ENCODE measurements at places on chromosomes 4 and X.

- DNase-seq = no peak
These were observed 14.8 kb upstream of the BOD1L1 start for GRCh38 chr4:13642170-13642950.

DNA sequence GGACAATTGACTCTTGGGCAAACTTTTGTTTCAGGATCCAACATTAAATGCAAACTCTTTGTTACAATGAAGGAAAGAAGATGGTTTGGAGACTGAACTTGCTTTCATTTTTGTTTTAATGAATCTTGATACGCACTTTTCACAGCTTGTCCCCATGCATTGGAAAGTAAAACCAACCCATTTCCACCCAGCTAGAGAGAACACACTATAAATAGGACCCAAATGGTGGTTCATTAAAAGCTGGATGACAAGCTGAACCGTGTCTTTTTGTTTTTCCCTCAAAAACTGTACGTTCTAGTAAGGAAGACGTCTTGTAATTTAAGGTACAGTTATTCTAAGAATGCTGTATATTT is 95.3 kb upstream of the EGFL6 start:
- DNase-seq = no peak

GRCh38 chr4:85968945-85969819 is 390.7 kb downstream of the MAPK10 start:
- peak; percentile 19 for DNase-seq

DNA sequence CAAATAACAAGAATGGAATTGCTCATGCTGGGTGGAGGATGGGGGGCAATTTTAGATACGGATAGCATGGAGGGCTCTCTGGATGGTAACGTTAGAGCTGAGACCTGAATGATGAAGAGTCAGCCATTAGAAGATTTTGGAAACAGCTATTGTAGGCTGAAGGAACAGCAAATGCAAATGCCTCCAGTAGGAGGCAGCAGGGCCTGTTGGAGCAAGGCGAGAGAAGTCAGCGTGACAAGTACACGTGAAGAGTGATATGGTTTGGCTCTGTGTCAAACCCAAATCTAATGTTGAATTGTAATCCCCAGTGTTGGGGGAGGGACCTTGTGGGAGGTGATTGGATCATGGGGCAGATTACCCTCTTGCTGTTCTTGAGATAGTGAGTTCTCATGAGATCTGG is 59.3 kb upstream of the SOD3 start:
- no peak for DNase-seq

DNA sequence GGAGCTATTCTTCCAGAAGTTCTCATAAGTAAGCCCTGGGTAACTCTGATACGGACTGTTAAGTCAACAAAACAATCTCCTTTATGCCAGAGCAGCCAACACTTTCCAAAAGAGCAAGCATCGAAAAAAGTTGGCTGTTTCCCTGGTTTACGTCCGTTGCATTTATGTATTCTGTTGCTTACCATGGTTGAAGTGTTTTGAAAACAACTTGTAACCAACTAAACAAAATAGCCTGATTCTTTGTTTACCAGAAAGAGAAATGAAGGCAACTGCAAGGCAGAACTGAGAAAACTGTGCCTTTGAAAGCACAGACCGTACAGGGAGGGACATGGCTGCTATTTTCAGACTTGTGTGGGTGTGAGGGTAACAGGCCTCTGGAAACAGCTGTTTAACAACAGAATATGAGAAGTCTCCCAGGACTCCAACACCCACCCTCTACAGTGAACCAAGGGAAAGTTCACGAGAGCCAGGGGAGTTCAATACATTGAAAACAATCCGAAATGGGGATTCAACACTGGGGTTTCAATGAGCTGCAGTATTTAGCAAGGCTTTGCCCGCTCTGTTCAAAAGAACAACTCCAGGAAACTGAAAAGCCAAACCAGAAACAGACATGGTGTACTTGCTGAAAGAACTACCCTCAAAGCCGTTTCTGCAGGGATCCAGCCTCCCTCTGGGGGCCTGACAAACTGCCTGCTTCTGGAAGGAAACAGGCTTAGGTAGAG is 95.8 kb upstream of the EGFL6 start:
- DNase-seq = no peak

- no peak for DNase-seq
These were observed 112.3 kb downstream of the KLHL8 start for GRCh38 chr4:87108142-87108546.

DNA sequence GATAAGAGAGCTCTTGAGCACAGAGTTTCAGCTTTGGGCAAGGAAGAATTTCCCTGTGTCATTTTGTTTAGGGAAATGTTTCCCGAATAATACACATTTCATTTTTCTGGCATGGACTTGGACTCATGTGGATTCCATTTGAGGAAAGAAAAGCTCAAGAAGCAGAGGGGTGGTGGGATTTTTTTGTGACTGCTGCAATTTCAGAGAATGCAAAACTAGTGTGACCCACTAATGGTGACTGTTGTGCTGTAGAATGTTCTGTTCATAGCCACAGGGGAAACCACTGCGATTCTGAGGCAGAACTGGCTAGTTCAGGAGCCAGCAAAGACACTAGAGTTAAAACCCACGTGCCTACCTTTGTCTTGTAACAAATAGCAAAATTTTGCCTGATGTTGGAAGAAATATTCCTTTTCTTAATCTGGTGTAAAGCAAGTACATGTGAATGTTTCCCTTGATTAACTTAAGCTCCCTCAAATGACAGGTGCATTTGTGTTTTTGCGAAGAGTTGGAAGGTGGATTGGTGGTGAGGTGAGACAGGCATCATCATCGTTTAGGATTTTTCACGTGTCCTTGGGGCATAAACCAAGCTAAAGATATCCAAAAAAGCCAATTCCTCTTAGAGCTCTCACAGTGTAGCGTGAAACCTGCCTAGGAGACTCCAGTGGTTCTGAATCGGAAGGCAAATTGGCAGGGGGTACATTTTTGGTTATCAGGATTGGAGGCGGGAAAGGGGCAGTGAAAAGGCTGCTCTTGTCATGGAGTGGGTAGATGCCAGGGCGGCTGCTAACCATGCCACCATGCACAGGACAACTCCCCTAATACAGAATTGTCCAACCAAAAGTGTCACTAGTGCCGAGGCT is 38.0 kb upstream of the FAM9C start:
- no peak for DNase-seq

- peak; percentile 36 for DNase-seq
These were observed 11.4 kb upstream of the MCUB start for GRCh38 chr4:109548655-109549054.

GRCh38 chrX:44946771-44947170 is 73.8 kb downstream of the KDM6A start:
- no peak for DNase-seq

DNA sequence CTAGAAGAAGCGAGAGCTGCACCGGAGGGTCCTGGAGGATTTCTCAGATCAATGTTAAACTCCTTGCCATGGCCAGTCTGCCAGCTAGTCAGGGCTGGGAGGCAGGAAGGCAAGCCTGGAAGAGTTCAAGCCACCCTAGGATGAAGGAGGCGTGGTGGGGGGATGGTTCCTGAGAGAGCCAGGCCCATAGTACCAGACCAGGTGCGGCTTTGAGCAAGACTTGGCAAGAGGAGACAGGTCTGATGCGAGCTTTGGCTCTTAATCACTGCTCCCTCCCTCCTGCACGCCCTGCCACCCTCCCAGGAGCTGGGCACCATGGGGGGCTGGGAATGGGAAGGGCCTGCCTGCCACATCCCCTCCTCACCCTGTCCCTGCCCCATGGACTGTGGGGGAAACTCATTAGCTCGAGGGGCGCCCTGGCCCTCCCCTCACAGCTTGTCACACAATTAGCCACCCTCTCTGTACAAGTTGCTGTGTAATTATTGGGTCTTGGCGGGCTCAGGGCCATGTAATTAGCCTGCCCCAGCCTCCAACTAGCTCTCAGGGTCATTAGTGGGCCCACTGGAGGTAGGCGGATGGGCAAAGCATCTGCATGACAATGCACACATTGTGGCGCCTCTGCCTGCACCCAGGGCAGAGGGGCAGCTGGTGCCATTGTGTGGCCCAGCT is 50.3 kb downstream of the EFNB1 start:
- no peak for DNase-seq

- no peak for DNase-seq
These were observed 1153.3 kb upstream of the PABPC4L start for GRCh38 chr4:135354876-135355275.

DNA sequence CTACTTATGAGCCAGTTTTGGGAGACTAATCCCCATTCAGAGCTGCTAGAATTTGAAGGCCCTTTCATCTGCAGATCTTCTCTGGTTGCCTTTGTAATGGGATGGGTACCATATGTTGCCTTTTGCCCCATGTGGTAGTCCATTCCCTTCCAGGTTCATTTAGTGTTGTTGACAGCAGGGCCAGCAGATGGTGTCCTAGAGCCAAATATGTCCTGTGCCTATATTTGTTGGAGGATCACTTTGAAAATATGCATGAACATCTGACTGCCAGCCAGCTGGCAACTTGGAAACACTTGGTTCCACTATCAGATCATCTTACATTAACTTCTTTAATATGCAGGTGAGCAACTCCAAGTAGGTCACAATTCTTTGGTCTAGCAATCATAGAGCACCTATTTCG is 30.4 kb downstream of the CFAP299 start:
- peak; percentile 28 for DNase-seq

- no peak for DNase-seq
These were observed 83.3 kb downstream of the C4orf33 start for GRCh38 chr4:129179276-129179675.

DNA sequence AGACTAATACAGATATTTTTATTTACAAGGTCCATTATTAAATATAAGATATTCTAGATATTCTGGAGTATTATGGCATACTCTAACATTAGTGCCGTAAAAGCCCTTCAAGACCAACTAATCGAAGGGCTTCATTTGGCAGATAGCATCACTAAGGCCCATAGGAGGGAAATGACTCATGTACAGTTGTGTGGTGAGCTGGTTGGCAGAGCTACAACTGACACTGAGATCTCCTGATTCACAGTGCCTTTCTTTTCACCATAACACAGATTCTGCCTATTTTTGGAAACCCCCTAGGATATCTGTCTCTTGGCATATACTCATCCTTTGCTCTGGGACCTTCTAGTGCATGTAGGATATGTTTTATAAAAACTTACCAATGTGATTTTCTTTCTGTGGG is 201.7 kb upstream of the AFF2 start:
- no peak for DNase-seq

- no peak for DNase-seq
These were observed 2.5 kb upstream of the RS1 start for GRCh38 chrX:18674417-18674787.

DNA sequence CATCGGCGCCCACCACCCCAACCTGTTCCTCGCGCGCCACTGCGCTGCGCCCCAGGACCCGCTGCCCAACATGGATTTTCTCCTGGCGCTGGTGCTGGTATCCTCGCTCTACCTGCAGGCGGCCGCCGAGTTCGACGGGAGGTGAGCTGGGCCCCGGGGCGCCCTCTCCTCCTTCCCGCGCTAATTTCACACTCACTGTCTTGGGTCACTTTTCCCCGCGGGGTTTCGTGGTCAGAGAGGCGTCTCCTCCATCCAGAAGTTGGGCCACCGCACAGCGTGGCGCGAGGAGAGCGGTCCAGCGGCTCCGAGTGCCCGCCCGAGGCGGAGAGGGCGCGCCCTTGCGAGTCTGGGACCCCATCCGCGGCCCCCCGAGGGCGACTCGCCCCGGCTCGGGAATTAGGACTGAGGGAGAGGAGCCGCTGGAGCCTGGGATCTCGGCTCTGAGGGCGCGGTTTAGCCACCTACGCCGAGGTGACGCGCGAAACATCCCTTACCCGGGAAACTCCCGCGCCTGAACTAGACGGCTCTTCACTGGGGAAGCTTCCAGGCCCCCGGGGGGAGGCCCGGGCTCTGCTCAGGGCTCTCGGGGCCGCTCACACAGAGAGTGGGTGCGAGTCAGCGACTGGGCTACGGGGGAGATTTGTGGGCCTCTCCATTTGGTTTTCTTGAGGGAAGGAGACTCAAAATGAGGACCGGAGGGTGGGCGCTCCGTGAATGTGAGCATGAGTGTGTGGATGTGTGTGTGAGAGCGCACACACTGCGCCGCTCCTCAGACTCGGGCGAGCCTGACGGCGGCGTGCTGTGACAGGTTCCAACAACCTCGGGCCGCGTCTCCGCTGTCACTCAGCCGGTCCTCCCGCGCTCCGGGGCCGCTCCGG is 551 bp downstream of the NPNT start:
- no peak for DNase-seq

GRCh38 chr4:91935217-91935616 is 368.5 kb upstream of the GRID2 start:
- no peak for DNase-seq

DNA sequence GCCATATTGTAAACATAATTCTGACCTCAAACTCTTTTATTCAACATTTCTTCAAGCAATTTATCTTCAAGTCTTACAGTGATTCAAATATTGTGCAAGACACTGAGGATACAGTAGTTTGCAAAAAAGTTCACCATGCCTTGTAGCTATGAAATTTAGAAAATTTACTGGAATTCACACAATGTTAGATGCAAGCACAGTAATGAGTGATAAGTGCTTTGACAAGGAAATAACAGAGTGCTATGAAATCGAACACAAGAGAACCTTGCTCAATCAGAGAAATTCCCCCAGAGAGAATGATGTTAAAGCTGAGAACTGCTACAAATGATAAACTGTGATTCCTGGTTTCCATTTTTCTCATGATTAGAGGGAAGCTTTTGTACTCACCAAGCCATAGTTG is 952.9 kb downstream of the FAT4 start:
- no peak for DNase-seq

Measured in GDM1 (cell line).